SJSA1 (cell line): ENCODE measurements at places on chromosomes 12 and 14. TPM values are rescaled to one million over a fixed set of nuclear protein-coding genes. Genes with fewer than 3 reads are reported as not detected.

Gene CATSPERB
- not detected in 2 replicates for total RNA-seq

Gene KRT6A
- total RNA-seq: not detected in 2 replicates

Gene NFYB
- 29.5 and 35.9 TPM in 2 replicates for total RNA-seq

Gene DACT1
- 1.7 and 3.2 TPM in 2 replicates for total RNA-seq

- H3K27me3 ChIP-seq: 0 out of 2 replicates have a peak, but pooled peaks cover 3% of the 10 kb centered on the region
- no peak for DNase-seq
- no peak overlapping the region for H3K27ac ChIP-seq
- no peak overlapping the region for H3K4me3 ChIP-seq
- no peaks in the 10 kb centered on the region for H3K4me1 ChIP-seq
- H3K36me3 ChIP-seq: no peaks in the 10 kb centered on the region
Measured at GRCh38 chr12:106643000-106643399, 60.2 kb downstream of the RFX4 start.

DNA sequence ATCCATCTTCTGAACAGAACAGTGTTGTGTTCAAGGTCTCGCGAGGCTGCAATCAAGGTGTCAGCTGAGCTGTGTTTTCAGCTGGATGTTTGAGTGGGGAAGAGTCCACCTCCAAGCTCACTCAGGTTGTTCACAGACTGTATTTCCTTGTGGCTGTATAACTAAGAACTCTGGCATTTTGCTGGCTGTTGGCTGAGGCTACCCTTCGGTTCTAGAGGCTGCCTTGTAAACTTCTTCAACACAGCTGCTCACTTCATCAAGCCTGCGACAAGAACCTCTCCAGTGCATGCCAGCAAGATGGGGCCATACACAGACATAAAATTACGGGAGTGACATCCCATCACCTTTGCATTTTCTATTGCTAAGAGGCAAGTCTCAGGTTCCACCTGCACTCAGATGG is 12.7 kb downstream of the FOS start:
- peaks cover 18% of the 10 kb centered on the region for H3K4me1 ChIP-seq
- DNase-seq: no peak
- no peaks in the 10 kb centered on the region for H3K36me3 ChIP-seq
- no peak overlapping the region for H3K27ac ChIP-seq
- H3K4me3 ChIP-seq: no peak overlapping the region

DNA sequence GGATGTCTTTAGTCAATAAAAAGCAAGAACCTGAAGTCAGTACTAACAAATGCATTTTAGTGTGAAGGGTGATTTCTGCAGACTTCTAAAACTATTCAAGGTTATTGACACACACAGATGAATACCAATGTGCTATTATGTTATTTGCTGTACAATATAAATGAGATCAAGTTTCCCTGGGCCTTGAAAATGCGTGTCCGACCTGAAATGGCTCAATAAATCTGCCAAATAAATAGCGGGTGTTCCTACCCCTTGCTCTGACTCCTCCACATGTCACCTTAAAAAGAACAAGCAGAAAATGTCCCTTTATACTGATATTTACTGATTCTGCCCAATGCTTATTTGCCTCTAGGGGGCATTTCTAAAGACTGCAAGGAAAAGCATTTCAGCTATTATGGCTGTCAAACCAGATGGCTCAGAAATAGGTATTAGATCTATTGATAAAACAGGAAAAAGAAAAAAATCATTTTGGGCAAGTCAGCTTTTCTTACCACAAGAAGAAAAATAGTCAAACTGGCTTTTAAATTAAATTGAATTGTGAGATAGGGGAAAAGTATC is 367.3 kb upstream of the KITLG start:
- H3K4me3 ChIP-seq: no peak overlapping the region
- H3K27me3 ChIP-seq: no peaks in the 10 kb centered on the region
- no peak for DNase-seq
- H3K36me3 ChIP-seq: no peaks in the 10 kb centered on the region
- peaks cover 14% of the 10 kb centered on the region for H3K4me1 ChIP-seq

DNA sequence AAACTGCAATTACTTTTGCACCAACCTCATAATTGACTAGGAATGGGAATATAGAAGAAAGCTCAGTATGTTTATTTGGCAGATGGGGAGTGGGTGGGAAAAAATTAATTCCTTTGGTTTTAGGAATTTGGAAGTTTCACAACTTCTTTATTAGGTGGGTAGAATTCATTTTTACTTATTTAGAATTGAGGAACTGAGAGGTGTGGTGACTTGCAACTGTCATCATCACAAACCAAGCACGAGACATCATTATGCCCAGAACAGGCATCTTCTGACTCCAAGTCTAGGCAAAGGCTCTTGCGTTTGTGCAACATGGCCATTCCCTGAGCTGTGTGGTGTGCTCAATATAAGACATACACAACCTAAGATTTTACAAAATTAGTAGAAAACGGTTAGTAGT is 380.0 kb downstream of the ATP23 start:
- DNase-seq: no peak
- H3K27ac ChIP-seq: no peak overlapping the region
- no peak overlapping the region for H3K4me3 ChIP-seq
- H3K4me1 ChIP-seq: no peaks in the 10 kb centered on the region
- H3K27me3 ChIP-seq: no peaks in the 10 kb centered on the region

GRCh38 chr14:54695196-54695595 is 128.3 kb downstream of the SAMD4A start:
- peaks cover 16% of the 10 kb centered on the region for H3K4me1 ChIP-seq
- 0 out of 2 replicates have a peak, but pooled peaks cover 2% of the 10 kb centered on the region for H3K36me3 ChIP-seq
- no peak overlapping the region for H3K27ac ChIP-seq
- no peak overlapping the region for H3K4me3 ChIP-seq
- H3K27me3 ChIP-seq: no peaks in the 10 kb centered on the region

GRCh38 chr14:19800282-19801117 is 3.1 kb upstream of the OR4N2 start:
- no peaks in the 10 kb centered on the region for H3K4me1 ChIP-seq
- DNase-seq: no peak
- no peak overlapping the region for H3K27ac ChIP-seq
- H3K27me3 ChIP-seq: no peaks in the 10 kb centered on the region
- no peak overlapping the region for H3K4me3 ChIP-seq
